ENCODE measurements at places on chromosomes 16 and 17.

- no peak for DNase-seq
Observed at GRCh38 chr17:17325816-17326215, 22.6 kb downstream of the NT5M start.

GRCh38 chr17:50430821-50431618 lies 5.0 kb downstream of the ACSF2 start:
- no peak for DNase-seq

GRCh38 chr17:44736551-44737240 lies 22.1 kb upstream of the ADAM11 start:
- no peak for DNase-seq

GRCh38 chr17:35588196-35588920 lies 1.2 kb downstream of the AP2B1 start:
- DNase-seq: peak; percentile 75

- DNase-seq: peak; percentile 17
Observed at GRCh38 chr17:80647746-80648145, 103.1 kb downstream of the RPTOR start.

DNA sequence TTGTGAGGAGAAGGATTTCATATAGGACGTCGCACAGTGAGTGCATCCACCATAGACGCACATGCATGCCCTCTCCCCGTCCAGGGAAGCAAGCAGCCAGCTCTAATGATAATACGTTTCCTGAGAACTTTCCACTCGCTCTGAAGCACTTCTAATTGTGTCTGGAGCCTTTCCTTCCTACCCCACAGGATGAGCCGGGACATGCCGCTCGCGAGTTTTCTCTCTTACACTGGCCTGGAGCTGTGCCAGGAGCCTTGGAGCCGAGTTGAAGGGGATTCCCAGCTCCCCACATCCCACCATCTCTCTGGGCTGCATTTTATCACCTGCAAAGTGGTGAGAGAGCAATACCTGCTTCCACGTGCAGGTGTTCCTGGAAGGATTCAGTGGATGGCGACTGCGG lies 368.1 kb downstream of the C16orf95 start:
- no peak for DNase-seq

DNA sequence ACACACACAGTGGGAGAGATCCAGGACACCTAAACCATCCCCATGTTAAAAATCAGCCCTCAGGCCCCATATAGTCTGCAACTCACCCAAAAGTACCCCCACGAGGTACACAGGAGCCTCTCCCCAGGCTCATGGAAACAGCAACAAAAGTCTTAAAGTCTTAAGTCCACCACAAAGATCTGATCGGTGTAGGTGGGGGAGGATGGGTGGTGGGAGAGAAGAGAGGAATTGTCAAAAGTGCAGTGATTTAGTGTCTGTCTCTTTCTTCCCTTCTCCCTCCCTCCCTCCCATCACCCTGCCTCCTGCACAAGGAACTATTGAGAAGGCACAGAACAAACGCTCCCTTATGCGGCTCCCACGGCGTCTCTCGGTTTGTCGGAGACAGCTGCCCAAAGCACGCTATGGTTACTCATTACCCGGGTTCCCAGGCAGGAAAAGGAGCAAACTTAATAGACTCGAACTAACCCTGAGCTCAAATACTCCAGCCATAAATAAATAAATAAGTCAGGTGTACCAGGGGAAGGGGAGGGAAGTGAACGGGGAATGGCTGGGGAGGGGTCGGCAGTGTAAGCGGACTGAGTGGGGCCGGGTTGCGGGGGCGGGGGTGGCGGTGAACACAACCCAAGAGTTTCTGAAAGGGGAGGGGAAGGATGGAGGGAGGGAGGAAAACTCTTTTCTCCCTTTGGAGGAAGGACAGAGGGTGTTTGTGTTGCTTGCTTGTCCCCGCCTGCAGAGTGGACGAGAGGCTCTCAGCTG lies 477.4 kb downstream of the SLC39A11 start:
- no peak for DNase-seq

DNA sequence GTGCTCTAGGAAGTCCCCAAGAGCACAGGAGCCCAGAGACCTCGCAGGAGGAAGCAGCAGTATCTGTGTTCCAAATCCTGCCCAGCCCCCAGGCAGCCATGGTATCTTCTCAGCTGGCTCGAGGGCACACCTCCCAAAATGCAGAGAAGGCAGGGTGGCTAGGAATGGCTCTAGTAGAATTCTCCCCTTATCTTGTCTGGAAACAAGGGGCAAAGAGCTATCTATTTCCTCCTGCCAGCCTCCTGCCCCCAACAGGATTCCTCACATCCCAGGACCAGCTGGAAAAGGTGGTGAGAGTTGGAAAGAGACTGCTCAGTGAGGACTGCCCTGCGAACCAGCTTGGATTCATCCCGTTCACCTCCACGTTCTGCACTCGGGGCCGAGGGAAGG lies 8.6 kb upstream of the TSPOAP1 start:
- DNase-seq: peak; percentile 77

- DNase-seq: no peak
Observed at GRCh38 chr17:63916566-63917185, 2.0 kb downstream of the GH1 start.

DNA sequence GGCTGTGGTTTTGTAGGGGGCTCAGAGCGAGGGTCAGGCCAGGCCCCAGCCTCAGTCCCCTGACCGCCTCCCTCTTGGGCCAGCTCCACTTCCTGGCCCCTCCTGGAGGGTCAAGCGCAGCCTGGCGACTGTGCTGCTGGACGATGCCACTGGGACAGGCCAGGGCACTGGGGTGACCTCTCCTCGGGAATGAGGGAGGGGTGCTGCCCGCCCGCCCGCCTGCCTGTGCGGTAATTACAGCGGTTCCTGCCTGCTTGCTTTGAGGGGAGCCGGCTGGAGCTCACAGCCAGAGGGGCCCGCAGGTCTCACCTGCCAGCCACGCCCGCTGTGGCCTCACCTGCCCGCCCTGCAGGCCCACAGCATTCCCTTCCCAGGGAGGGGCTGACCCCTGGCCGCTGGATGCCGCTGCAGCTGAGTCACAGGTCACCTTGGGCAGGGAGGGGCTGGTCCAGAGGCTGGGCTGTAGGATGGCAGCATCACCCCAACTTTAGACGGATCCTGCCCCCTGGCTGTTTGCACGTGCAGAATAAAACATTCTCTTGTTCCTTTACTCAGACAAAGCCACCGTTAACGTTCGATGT lies 76.7 kb upstream of the CBX4 start:
- peak; percentile 11 for DNase-seq

GRCh38 chr17:31806921-31807320 lies 52.1 kb downstream of the COPRS start:
- no peak for DNase-seq

DNA sequence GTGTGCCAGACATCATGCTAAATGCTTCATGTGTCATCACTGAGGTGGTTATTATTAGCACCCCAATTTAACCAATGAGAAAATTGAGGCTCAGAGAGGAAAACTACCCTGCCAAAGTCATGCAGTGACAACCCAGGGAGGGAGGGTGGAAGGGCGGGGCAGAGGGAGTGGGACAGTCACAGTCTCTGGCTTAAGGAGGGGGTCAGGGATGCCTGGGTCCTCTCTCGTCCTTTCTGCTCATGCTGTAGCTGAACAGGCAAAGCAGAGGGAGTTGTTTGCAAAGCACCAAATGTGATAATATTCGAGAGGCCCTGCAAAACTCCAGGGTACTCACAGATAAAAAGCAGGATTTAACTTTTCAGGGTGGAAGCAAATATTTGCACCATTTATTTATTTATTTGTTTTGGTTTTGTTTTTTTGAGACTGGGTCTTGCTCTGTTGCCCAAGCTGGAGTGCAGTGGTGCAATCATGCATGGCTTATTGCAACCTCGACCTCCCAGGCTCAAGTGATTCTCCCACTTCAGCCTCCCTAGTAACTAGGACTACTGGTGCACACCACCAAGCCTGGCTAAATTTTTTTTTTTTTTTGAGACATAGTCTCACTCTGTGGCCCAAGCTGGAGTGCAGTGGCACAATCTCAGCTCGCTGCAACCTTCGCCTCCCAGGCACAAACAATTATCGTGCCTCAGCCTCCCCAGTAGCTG lies 47.9 kb upstream of the NKD1 start:
- DNase-seq: no peak

GRCh38 chr16:17370731-17371285 lies 100.0 kb downstream of the XYLT1 start:
- DNase-seq: no peak
